Hematopoietic multipotent progenitor cell treated with erythropoietin and hydrocortisone succinate and interleukin-3 and kit ligand, for 8 days (in vitro differentiated cells): ENCODE measurements at places on chromosomes 4 and X.

GRCh38 chr4:183204793-183205192 is 105.7 kb downstream of the WWC2 start:
- DNase-seq, result no peak

- DNase-seq, result no peak
Measured at GRCh38 chrX:136534131-136534530, 2.1 kb downstream of the VGLL1 start.

DNA sequence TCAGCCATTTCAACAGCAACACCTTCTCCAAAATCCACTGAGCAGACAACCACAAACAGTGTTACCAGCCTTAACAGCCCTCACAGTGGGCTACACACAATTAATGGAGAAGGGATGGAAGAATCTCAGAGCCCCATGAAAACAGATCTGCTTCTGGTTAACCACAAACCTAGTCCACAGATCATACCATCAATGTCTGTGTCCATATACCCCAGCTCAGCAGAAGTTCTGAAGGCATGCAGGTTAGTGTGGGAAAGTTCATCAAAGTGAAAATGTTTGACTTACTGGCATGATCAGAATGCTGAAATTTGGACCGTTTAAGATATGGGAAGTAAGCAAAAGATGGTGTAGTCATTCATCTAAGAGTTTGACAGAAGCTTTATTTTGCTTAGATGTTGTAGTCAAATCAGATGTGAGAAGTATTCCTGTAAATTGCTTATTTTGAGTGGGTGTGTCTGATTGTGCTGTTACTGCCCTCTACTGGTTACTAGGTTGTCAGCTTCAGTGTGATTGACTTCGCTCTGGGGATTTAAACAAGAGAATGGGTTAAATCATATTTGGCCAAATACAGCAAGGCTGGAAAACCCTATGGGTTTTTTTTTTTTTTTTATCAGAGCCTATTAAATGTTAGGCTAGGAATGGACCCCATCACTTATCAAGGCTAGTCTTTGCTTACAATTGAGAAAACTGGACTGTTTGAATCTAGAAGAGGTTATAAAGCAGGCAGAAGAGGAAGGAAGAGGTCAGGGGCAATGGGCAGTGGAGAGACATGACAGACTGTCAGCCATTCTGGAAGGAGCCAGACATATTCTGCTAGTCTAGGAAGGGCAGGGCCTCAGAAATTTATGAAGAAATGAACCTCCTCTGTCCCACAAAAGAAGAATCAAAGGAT is 130.3 kb downstream of the DIPK2B start:
- DNase-seq, result peak; percentile 58

DNA sequence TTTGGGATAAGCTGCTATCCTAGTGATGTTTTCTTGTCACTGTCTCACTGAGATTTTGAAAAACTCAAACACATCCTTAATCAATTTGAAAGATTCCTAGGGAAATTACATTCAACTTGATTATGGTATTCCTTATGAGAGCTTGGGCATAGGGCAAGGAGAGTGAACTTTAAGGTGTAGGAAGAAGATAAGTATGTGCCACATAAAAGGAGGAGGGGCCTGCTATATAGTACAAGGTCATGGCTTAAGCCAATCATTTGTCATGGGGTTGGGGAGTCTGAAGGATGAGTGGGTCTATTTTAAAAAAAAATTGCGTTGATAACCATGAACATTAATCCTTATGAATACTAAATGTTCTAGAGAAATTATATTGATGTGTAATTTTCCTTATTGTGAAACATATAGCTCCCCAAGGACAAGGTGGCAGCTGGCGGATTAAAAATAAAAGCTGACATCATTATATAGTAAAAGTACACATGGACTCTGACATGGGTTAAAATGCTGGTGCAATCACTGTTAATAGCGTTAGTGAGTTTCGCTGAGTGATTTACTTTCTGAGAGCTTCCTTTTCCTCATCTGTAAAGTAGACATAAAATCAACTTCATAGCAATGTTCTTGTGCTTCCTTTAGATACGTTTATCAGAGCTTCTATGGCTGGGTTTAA is 17.4 kb downstream of the GALNT7 start:
- no peak for DNase-seq

DNA sequence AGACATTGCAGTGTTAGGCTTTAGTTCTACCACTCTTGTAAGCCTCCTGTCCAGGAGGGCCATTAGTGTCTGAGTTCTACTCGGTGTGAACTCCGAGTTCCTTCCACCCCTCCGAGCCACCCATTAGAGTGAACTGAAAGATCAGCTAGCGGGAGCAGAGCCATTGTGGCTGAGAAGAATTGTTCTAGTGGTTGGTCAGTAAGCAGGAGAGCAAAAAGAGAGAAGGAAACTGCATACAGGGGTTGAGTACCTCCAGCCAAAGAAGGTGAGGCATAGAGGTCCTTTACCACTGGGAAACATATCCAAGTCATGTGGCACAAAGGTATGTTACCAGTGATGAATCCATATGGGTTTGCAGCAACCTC is 96.9 kb downstream of the CPE start:
- DNase-seq, result no peak

DNA sequence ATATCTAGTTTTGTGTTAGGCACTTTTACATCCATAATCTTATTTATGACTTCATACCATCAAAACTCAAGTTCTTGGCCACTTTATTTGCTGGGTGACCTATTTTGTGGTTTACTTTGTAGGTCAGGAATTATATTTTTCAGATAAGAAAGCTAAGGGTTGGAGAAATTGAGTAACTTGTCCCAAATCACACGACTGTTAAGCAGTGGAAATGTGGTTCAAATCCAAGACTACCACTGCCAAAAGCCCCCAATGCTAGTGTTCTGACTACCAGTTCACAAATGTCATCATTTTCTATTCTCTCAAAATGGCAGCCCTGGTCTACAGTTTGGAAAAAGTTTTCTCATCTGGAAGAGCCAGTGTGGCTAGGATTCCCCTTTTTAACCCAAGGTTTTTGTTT is 74.6 kb downstream of the OPHN1 start:
- no peak for DNase-seq

DNA sequence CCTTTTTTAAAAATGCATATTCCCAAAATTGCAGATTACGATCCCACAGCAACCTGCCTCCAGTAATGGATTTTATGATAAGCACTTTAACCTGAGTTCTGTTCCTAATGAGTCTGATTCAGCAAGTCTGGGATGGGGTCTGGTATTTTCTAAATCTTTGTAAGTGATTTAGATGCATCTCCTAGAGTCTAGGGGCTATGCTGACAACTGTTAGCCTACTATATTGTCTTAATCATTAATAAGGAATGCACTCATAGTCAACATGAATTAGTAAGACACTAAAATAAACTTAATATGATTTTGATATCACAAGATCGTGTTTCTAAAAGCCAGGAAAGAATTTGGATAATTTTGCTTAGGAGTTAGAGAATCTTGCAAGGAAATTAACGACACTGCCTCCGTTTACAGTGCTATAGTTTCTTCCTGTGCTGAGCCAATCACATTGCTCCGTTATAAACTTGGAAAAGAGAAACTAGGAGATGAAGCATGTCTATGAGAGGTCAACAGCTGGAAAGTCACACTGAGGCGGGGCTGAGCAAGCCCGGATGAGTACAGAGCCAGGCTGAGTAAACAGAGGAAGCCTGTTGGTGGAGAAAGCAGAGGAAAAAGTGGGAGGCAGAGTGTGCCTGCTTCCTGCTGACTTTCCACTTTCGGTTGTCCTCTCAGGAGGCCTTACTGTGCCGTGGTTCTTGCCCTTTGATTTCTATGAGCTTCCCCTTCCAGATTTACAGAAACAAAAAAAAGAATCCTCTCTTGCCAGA is 5.4 kb downstream of the SCARB2 start:
- no peak for DNase-seq

- DNase-seq, result peak; percentile 25
Measured at GRCh38 chrX:138128027-138128671, 562.2 kb downstream of the ZIC3 start.

GRCh38 chr4:128751354-128751753 is 58.1 kb upstream of the JADE1 start:
- peak; percentile 77 for DNase-seq

DNA sequence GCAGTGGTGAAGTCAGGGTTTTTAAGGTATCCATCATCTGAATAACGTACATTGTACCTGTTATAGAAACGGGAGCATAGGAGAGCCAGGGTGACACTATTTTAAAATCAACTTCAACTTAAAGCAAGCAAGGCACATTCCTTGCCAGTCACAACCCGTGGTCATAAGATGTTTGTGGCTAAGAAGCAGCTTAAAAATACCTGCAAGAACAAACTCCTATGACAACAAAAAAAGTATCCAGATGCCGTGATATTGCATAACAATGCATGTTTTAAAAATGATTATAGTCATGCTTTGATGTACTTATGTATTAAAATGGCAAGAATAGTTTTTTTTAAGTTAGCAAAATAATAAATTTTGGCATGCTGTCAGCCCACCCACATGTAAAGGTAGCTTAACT is 16.5 kb upstream of the SYNPO2 start:
- no peak for DNase-seq

DNA sequence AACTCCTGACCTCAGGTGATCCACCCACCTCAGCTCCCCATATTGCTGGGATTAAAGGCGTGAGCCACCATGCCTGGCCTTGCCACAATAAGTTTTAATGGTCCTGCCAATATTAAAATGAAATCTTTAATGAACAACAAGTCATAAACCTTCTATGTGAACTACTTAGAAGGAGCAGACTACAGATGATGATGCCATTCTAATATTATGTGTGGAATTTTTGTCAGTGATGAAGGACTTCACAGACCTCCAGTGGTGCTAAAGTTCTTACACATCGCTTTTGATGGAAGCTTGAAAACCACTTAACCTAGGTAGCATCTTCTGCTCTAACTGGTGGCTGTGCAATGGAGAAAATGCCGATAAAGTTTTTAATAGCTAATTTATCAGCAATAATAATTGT is 331.4 kb downstream of the CCSER1 start:
- DNase-seq, result no peak

DNA sequence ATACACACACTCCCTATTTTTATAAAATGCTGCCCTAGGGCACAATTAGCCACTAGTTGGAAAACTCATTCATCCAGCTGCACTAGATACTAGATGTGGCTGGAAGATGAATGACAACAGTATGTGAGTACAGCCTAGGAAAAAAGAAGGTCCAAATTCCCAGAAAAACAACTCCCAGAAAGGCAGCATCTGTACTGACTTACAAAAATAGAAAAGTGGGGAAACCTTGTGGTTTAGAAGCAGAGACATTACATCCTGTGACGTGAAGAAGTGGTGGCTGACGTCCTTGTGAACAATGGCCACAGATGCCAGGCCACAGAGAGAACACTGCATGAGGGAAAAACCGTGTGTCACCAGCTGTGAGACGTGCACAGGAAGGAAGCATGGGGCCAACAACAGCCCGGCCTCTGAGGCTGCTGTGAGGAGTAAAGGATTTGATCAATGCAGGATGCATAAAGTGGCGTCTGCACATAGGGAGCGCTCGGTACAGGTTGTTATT is 81.2 kb downstream of the SPRY1 start:
- DNase-seq, result peak; percentile 3

DNA sequence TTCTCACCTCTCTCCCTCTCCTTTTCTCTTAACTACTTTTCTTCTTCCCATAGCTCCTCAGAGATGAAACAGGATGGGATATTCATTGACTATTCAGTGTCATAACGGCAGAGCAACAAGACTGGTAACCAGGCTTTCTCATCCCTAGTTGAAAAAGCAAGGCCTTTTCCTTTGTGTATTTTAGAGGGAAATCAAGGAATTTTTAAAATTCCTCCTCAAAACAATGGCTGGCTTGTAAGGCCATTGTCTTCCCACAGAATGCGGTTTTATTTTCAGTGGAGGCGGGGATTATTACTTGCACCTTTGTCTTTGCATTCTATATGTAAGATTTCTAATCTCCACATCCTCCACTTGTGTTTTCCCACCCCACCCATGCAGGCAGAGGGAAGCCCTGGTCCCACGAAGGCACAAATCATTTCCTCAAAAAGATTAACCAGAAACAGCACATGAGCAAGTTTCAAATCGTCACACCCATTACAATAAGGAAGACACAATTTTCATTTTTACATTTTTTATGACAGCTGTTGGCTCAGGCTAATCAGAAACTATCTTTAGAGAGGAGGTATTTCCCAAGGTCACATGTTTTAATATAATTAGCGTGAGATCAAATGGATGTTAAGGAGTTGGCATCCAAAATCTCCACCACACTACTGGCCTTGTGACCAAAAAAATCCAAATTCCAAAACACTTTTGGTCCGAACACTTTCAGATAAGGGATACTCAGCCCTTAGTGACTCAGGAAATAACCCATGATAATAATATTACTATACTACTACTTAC is 53.0 kb upstream of the KDR start:
- DNase-seq, result no peak

- DNase-seq, result no peak
Measured at GRCh38 chr4:180640193-180640592, 1603.0 kb upstream of the TENM3 start.

- DNase-seq, result no peak
Measured at GRCh38 chr4:165592386-165592785, 213.6 kb downstream of the CPE start.

GRCh38 chr4:144903953-144904711 is 193.9 kb downstream of the ANAPC10 start:
- no peak for DNase-seq

- DNase-seq, result no peak
Measured at GRCh38 chr4:142358656-142359055, 487.4 kb downstream of the INPP4B start.

- DNase-seq, result no peak
Measured at GRCh38 chr4:120056246-120056645, 10.4 kb downstream of the MAD2L1 start.

- peak; percentile 23 for DNase-seq
Measured at GRCh38 chr4:119209077-119209476, 3.4 kb upstream of the USP53 start.

GRCh38 chr4:128917781-128918180 is 108.3 kb downstream of the JADE1 start:
- no peak for DNase-seq

DNA sequence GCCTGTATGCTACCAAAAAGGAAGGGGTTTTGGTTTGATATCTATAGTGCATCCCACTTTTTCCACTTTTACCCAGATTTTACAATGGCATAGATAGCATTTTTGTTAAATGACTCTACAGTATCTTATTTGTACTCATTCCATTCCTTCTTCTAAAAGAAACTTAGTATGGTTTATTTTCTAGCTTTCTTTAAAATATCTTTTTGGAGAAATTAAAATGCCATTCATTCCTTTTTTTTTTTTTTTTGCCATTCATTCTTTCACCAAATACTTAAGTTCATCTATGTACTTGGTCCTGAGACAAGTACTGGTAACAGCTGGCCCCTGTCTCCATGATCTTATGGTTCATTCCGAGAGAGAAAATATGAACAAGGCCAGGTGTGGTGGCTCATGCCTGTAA is 49.1 kb downstream of the MID1 start:
- DNase-seq, result no peak

DNA sequence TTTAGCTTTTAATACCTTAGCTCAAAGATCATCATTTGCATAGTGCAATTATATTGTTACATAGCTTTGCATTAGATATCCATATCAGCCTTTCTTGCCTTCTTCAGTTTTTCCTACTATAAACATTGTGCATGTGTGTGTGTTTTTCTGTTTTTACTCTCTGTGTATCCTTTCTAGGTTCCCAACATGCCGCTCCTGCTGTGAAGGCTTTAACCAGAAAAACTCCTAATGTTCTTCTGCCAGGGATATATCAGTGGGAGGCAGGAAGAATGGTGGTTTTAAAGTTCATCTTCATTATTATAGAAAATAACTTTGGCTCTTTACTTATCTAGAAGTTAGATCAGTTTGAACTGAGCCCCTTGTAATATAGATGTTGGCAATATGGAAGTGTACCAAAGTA is 61.2 kb downstream of the CPE start:
- DNase-seq, result no peak

GRCh38 chr4:108628411-108628810 is 8.0 kb downstream of the RPL34 start:
- DNase-seq, result no peak
